ENCODE measurements at places on chromosomes 5 and 9.

DNA sequence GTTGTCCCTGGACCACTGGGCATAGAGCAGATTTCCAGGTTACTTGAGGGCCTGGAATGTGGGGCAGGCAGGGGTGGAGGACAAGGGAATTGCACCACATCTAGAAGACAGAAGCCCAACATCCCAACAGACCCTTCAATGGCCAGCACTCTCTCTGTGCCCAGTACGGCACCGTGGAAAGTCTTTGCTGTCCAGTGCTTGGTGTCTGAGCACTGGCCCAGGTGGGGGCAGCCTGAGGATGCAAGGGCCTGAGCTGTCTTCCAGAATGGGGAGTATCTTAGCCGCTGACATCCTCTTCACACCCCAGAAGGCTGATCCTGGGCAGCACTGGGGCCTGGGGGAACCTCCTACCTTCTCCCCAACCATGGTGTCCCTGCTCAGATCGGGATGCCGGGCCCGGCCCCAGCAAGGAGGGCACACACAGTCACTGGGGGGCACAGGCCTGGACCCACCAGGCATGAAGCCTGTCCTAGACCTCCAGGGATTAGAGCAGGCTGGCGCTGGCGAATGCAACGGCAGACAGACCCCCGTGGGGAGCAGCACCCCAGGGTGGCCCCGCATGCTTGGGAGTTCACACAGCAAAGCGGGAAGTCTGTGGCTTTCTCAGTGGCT is 40.6 kb upstream of the OLFM1 start:
- no peak for DNase-seq

GRCh38 chr5:16410338-16410737 is 55.3 kb downstream of the ZNF622 start:
- DNase-seq, result no peak

- no peak for DNase-seq
Measured at GRCh38 chr9:7130266-7130820, 372.6 kb downstream of the KDM4C start.

DNA sequence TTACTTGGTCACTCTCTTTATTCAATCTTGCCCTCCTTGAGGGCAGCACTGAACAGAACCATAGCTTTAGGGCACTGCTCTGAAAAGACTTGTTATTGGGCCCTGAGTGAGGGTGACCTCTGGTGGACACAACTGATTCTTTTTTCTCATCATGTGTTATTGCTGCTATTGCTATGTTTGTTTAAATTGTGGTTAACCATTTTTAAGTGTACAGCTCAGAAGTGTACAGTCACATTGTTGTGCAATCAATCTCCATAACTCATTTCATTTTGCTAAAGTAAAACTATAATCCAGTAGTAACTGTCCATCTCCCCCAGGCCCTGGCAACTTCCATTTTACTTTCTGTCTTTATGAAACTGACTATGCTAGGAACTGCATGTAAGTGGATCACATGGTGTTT is 351.1 kb upstream of the RIOK2 start:
- no peak for DNase-seq

GRCh38 chr9:89759572-89759971 is 154.8 kb downstream of the GADD45G start:
- DNase-seq, result no peak

- DNase-seq, result no peak
Measured at GRCh38 chr9:137765536-137765935, 112.0 kb upstream of the CACNA1B start.

DNA sequence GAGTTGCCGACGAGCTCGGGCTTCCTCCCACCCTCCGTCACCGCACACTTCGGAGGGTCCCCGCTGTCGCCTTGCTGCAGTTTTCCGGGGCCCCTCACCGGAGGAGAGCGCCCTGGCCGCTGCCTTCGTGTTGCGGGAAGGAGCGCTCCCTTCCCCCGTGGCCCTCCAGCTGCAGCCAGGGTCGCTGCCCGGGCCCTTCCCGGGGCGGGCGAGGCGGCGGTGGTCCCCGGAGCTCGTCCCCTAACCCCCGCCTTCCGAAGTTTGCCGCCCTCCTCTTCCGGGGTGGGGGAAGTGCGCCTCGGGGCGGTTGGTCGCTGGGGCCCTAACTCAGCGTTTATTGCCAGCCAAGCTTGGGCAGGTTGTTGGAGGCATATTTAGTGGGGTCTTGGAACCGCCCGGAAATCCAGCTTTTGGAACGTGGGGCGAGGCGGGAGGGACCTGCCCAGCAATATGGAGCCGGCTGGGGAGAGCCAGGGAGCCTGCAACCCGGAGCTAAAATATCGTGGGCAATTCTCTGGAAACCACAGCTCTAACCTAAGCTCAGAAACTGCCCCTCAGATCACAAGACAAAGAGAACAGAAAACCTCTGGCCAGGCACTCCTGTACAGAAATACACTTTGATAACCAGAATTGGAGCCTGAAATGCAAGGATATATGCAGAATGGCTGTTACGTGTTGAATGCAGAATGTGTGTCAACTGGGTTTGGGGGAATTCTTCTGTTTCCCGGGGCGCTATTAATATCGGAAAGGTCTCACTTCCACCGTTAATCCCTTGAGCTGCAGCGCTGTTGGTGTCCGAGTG is 890 bp downstream of the PIK3R1 start:
- peak; percentile 51 for DNase-seq

DNA sequence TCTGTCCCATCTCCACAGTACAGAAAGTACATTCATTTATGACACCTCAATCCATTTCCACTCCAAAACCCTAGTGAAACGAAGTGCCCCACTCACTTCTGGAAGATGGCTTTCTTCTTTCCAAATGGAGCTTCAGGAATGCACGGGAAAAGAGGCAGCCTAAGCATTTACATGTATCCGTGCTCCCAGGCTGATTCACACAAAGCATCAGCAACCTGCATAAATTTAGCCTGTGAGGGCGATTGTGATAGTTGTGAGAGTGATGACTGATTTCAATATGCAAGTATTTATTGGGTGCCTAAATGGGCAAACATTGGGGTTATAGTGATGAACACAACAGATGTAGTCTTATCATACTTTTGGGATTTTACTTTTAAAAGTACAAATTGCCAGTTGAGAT is 86.6 kb downstream of the PLPPR1 start:
- DNase-seq, result no peak

DNA sequence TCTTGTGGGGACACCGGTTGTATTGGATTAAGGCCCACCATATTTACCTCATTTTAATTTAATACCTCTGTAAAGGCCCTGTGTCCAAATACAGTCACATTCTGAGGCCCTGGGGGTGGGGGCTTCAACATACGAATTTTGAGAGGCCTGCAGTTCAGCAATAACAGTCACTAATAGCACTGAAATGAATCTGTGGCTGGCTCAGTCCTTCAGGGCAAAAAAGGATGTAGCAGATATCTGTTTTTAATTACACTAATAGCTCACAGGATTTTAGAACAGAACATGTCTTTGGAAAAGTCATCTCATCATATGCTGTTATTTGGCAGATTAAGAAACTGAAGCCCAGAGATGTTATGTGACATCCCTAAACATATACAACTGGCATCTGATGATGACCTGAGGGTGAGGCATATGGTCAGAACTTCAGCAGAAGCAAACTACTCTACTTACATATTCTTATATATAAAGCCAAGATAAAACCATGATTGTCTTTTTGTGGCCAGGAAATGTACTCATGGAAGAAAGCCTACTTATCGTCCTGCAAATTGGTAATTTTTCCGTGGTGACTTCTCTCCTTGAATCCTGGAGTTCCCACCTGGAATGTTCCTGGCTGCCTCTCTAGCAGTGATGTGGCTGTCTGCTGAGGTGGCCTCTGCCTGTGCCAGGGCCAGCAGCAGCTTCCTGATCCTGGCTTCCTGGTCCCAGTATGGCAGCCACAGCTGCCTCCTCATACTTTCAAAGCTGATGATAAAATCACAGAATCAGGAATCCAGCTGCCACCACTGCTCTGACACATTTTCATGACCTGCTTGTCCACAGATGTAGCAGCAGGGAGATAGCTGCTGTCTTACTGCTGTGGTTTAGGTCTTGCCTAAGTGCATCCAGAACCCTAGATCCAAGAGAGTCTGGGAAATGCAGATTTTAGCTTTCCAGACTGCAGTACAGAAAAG is 72.1 kb upstream of the ANKRD55 start:
- no peak for DNase-seq

DNA sequence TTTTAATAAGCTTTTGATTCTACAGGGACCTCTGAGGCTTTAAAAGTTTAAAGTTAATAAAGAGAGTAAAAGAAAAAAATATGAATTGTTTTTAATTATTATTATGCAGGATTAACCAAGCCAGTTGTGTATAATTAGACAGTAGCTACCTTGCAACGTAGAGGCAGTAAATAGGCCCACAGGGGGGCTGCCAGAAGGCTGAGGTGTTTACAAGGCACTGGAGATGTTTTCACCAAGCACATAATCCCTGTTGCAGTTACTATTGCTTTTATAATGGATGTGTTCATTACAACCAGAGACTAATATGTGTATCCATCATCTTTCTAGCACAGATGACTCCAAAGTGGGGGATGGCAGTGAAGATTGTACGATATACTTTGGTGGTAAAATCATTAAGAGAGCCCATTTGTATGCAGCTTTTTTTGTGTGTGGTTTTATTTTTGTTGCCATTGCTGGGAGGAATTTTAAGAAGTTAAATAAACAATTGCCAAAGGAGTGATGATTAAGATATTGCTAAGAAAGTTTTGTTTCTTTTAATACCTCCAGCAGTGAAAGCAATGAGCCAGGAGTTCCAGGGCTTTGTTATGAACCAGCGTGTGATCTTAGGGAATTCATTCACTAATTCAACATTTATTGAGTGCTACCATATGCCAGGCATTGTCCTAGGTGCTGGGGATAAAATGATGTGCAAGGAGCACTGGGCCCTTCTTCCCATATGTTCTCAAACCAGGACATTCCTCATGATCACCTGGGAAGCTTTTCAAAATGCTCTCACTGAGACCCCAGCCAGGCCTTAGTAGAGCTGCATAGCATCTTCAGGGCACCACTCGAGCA is 138.7 kb upstream of the EFNA5 start:
- DNase-seq, result no peak

DNA sequence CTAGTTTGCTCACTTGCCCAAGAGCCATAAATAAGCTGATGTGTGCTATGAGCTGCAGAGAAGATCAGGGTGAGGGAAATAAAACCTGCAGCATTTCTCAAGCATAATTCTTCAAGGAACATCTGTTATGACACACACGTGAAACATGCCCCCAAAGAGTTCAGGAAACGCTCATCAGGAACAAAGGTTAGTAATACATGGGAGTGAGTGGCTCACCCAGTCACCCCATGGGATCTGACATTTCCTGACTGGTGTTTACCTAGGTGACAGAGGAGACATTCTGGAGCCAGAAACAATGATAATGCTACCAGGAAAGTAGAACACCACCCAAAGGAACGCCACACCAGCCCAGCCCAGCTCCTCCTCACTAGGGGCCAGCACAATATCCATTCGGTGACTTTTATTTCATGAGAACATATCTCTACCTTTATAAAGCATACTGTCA is 66.0 kb downstream of the FRMD3 start:
- DNase-seq, result no peak

GRCh38 chr5:143182901-143183820 is 220.3 kb downstream of the NR3C1 start:
- DNase-seq, result no peak

DNA sequence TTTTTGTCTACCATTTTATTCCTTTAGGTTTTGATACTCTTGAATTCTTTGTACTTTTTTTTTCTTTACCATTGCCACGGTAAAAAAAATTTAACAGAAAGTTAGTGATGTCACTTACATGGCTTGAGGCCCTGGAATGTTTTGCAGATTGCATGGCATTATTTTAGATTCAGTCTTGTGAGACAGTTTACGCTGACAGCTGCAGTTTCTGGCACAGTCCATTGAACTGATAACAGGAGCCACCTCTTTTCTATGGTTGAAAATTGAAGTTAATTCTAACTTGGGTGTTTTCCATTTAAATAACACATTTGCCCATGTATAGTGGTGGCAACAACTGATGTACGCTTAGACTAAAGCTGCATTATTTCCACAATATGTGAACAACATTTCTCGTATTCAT is 1028.5 kb downstream of the CDH18 start:
- DNase-seq, result no peak

DNA sequence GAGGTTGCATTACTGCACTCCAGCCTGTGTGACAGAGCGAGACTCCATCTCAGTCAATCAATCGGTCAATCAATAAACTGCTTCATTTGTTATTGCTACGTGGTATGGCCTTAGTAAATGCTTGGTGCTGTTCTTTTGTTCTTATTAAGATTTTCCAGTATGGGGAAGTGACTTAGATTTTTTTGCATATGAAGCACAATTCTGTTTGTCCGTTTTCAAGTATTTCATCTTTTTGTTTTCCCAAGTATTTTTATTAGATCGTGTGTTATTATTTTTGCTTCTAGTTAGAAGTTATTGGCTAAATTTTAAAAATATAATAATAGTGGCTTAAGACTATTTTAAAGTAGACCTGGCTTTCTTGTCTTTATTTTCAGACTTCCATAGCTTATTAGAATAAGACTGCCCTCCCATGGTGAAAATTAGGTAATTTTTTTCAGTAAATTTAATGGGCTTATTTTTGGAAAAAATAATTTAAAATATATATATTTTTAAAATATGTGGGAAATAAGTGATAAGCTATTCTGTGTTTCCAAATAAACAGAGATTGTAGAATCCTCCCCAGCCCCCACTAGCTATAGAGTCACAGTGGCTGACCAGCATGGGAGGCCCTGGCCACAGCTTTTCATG is 14.7 kb upstream of the OMD start:
- DNase-seq, result no peak

DNA sequence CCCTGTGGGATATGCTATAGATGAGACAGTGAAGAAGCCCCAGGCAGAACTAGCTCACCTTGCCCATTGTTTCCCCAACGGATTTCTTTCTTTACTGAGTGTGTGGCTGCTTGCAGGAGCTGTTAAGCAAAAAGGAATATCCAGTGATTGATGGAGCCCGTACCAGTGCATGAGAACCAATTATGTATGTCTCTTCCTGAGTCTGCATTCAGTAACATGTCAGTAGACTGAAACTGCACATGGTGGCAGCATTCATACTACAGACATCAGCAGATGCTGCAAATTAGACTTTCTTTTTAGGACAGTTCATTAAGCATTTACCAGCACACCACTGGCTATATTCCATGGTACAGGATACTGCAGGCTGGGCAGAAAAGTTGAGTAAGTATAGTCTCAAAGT is 90.3 kb upstream of the PLCXD3 start:
- no peak for DNase-seq
